ENCODE measurements at places on chromosomes 7 and 10.

DNA sequence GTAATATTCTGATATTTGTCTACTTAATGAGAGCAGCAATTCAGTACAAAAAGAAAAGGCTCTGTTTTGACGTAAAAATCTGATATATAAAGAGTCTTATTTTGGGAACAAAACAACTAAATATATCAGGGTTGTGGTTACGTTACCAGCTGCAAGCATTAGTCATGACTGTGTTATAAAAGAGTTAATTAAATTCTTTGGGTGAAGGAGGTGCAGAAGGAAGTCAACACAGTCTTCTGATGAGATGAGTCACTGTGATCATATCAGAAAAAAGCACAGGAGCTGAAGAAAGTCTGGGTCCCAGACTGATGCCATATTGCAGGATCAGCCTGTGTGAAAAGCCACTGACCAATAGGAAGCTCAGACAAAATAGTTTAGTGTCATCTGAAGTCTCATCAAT, 234.3 kb upstream of the TEX47 start:
- no peak for DNase-seq

GRCh38 chr10:110410329-110411046, 87.2 kb upstream of the DUSP5 start:
- no peak for DNase-seq

- DNase-seq = no peak
These were observed 13.3 kb downstream of the RGR start for GRCh38 chr10:84258034-84258695.

GRCh38 chr7:99270702-99271101, 1.9 kb upstream of the MYH16 start:
- DNase-seq = no peak

- no peak for DNase-seq
These were observed 69.7 kb upstream of the EMX2 start for GRCh38 chr10:117472872-117473271.

GRCh38 chr10:105596749-105597148, 955.7 kb downstream of the SORCS3 start:
- no peak for DNase-seq

DNA sequence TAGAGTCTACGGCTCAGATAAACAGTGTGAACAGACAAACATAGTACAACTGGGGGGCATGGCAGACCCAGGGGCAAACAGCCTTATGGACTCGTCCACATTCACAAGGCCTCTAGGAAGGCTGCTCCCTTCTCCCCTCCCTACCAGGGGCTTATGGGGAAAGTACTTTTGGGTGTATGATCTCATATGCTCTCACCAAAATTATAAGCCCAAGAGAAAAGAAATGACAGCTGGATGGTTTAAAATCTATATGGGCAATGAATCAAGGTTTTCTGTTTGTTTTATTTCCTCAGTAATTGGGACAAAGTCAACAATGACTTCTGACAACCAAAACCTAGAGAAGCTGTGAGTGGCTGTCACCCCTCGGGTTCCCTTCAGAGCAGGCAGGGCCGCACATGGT, 144.4 kb downstream of the PKD1L1 start:
- DNase-seq = no peak

DNA sequence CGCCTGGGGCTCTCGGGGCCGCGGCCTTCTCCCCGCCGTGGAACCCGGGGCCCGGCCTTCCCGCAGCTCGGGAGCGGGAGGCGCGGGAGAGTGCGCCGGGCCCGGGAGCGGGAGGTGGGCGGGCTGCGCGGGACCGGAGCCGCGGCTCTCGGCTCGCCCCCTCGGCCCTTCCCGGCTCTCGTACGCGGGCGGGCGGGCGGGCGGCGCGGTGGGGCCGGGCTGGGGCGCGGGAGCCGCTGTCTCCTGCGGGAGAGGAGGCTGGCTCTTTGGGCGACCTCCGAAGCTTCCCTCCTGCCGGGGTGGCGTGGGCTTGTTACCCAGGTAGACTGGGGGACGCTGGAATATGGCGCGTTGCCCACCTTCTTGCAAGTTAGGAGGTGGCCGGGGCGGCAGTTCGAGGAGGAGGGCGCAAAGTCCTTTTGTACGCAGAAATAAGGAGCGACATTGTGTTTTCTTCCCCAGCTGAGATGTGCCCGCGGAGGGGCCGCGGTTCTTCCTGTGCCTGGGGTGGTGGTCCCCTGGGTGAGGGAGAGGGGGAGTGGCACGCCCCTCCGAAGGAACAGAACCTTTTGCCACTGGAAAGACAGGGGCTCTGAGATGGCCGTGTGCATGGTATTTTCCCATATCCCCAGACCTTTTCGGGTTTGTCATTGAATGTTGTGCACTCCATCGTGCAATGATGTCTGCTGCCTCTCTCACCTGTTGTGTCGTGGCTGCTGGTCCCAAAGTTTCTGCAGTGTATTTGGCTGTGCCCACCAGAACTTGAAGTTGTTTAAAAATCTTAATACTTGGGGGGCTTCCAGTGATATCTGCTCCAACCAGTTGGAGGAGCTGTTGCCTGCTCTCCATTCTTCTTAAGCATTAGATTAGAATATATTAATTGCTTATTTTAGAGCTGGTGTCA, 844 bp downstream of the NRF1 start:
- no peak for DNase-seq

GRCh38 chr7:137091396-137091795, 222.9 kb downstream of the CHRM2 start:
- DNase-seq = no peak

- no peak for DNase-seq
These were observed 12.6 kb downstream of the PDGFA start for GRCh38 chr7:506921-507622.

DNA sequence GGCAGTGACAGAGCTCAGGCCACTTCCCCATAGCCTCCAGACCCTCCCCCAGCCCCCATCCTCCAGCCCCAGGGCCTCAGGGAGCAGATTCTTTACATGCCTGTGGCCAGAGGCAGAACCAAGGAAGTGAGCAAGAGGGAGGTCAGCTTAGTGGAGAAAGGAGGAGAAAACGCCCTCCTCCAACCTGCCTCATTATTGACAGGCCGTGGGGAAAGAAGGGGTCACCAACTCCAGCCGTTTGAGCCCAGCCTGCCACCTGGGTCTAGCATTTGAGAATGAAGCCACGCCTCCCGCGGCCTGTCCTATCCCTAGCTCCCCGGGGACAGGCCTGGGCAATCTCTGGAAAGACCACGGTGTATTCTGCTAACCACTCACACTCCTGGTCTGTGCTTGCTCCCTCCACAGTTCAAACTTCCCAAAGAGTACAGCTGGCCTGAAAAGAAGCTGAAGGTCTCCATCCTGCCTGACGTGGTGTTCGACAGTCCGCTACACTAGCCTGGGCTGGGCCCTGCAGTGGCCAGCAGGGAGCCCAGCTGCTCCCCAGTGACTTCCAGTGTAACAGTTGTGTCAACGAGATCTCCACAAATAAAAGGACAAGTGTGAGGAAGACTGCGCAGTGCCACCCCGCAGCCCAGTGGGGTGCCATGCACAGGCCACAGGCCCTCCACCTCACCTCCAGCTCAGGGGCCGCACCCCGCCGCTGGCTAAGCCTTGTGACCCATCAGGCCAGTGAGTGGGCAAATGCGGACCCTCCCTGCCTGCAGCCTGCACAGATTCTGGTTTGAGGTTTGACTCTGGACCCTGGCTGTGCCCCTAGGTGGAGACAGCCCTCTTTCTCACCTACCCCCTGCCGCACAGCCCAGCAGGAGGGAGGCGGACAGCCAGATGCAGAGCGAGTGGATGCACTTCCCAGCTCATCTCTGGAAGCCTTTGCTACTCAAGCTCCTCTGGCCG, 14.3 kb upstream of the TRIM8 start:
- no peak for DNase-seq

DNA sequence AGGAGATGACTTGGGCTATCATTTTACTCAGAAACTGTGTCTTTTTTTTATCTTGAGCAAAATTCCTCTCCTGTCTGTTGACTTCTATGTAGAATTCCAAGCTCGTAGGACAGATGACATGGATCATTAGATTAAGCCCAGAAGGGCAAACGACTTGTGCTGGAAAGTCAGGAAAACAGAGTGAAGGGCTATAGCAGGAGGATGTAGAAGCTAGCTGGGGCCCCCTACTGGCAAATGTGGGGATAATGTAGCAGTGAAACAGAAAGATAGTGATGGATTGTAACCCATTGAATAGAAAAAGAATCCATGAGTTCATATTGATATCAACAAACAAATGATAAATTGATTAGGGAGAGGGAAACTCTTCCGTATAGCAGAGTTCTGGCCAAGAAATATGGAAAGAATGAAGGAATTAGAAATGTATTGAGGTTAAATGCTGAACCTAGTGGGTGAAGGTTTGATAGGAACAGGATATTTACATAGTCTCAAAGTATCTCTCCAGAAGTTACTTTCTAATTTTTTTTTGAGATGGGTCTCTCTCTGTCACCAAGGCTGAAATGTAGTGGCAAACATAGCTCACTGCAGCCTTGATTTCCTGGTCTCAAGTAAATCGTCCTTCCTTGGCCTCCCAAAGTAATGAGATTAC, 103.6 kb downstream of the LYZL1 start:
- DNase-seq = no peak

DNA sequence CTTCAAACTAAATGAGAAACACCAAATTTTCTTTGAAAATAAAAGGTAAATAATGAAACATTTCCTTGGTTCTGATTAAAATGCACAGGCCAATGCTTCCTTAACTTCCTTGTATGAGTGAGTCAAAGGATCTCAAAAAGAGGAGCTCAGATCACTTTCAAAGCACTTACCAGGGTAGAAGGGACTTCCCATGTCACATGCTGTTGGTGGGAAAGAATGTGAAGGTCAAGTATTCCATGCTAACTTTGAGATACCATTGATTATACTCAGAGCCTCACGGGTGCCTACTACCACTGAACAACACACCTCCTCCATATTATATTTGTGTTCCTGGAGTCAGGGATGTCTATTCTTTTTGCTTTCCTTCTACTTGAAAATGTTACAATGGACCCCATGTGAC, 233.5 kb upstream of the KIAA1217 start:
- DNase-seq = no peak

All from activated T-cell treated with anti-CD3 and anti-CD28 coated beads for 24 hours (primary cell).